ENCODE measurements at places on chromosomes 4 and X.
A peak's percentile ranks its signal among the peaks of the same experiment; 100 is the strongest.

DNA sequence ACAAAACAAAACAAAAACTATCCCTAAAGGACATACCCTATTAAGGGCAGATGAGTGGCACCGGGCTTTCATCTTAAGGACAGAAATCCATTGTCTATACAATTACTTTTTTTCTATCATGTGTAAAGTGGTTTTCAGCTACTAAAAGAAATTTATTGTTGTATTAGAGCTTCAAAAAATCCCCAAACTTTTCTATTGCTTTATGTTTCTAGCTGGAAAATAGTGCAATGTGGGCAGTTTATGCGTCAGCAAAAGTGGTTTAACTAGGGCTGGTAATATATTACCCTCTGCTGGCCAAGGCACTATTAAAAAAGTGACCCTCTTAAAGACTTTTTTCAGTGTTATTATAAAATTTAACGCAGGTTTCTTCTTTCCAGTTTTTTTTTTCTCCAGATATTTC, 15.5 kb upstream of the GPR82 start:
- DNase-seq: no peak

GRCh38 chrX:27336466-27337091, 126.6 kb downstream of the PPP4R3C start:
- peak; percentile 2 for DNase-seq

DNA sequence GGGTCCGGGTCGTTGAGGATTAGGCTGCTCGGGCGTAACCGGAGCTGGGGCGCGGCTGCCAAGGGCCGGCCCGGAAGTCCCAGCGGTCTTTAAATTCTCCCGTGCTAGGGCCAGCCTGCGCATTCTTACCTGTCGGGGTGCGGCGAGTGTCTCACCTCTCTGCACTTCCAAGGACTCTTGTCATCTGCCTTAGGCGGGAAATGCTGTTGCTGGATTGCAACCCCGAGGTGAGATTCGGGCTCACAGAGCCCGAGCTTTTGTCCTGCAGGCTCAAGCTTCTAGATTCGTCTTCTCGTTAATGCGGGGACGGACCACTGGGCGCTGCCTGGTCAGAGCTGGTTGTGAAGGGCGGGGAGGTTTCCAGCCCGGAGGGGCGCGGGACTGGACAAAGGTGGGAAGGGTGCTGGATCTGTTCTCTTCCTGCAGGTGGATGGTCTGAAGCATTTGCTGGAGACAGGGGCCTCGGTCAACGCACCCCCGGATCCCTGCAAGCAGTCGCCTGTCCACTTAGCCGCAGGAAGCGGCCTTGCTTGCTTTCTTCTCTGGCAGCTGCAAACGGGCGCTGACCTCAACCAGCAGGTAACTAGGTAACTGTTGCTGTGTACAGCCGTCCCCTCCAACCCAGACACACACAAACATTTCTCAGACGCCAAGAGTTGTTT, at the start of gene ANKRD37:
ANKRD37 (plus strand) TSS at position 118 of the 662 bp plus-strand sequence; CDS start at position 201, 83 bp downstream.
- no peak for DNase-seq

GRCh38 chrX:46791927-46792809, 33.2 kb upstream of the SLC9A7 start:
- DNase-seq: peak; percentile 93

DNA sequence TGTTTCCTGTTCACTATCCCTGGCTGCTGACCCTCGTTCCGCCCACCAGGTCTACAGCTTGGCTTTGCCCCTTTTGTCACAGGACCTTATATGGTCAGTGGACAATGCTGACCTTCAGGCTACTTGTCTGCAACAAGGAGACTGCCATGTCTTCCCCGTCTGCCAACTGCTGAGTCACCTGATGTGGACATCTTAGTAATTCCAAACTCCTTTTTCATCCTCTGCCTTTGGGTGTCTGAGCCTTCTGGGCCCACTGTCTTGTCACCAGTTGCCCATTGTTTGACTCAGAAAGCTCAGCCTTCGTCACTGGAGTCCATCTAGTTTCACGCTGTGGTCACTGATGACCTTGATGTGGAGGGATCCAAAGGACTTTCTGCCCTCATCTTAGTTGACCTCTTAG, 30.2 kb downstream of the GPRIN3 start:
- DNase-seq: no peak

- no peak for DNase-seq
Observed at GRCh38 chr4:25160714-25161592, 704 bp upstream of the SEPSECS start.

DNA sequence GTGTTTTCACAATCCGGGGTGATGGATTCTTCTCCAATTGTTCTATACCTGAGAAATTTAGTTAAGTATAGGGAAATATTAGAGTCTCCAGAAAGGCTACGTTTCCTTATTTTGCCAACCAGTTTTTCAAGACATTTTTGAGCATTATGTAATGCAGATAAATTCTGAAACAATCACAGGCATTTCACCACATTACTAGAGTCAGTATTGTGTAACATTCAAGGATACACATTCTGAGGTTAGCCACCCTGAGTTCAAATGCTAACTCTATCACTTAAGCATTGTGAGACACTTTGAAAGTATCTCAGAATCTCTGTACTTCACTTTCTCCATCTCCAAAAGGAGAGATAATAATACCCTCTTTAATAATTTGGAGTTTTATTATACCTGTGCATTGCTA, 10.6 kb downstream of the SULT1B1 start:
- DNase-seq: peak; percentile 65

DNA sequence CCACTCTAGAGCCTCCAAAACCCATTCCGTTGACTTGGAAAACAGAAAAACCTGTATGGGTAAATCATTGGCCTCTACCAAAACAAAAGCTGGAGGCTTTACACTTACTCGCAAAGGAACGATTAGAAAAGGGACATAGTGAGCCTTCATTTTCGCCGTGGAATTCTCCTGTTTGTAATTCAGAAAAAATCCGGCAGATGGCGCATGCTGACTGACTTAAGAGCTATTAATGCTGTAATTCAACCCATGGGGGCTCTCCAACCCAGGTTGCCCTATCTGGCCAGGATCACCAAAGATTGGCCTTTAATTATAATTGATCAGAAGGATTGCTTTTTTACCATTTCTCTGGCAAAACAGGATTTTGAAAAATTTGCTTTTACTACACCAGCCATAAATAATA, 60.8 kb downstream of the ZNF732 start:
- no peak for DNase-seq

- DNase-seq: no peak
Observed at GRCh38 chr4:187179086-187180058, 455.7 kb upstream of the FAT1 start.

- DNase-seq: peak; percentile 25
Observed at GRCh38 chrX:136204571-136204970, 46.6 kb downstream of the MAP7D3 start.

- peak; percentile 22 for DNase-seq
Observed at GRCh38 chr4:11183356-11183740, 245.3 kb downstream of the HS3ST1 start.

DNA sequence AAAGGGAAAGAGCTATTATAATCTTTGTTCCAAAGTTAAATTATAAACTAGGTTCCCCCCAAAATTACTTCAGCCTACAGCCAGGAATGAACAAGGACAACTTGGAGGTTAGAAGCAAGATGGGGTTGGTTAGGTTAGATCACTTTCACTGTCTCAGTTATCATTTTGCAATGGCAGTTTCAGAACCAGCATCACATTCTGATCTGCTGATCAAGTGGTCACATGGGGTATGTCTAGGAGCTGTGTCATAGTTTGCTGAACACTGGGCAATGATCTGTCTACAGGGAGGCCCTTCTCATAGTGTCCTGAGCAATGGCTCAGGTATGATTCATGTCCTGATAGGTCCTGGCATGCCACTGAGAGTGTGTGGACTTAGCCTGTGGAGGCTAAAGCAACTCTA, 41.6 kb upstream of the XIAP start:
- no peak for DNase-seq

DNA sequence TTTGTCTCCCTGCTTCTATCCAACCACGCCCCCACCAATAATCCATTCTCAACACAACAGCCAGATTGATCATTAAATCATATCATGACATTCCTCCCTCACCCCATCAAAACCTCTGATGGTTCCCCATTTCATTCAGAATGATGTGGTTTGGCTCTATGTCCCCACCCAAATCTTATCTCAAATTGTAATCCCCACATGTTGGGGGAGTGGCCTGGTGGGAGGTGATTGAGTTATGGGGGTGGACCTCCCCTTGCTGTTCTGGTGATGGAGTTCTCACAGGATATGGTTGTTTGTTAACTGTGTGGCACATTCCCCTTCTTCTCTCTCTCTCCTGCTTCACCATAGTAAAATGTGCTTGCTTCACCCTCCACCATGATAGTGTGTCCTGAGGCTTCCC, 23.3 kb downstream of the TRMT2B start:
- DNase-seq: no peak

DNA sequence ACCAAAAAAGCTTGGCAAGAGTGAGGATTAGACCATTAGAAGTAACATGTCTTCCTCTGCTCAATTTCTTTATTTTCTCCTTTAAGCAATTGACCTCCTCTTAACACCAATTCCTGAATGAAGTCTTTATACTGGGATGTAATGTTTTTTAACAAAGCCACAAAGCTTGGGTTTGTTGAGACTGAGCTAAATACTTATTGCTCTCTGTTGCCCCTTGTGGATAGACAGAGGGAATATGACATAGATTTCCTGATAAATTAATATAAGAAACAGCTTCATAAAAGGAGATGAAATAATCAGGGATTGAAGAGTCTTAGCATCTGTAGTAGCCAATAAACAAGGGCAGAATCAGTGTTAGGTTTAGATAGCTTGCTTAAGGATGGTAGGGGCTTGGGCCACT, 57.6 kb downstream of the CCDC160 start:
- no peak for DNase-seq

DNA sequence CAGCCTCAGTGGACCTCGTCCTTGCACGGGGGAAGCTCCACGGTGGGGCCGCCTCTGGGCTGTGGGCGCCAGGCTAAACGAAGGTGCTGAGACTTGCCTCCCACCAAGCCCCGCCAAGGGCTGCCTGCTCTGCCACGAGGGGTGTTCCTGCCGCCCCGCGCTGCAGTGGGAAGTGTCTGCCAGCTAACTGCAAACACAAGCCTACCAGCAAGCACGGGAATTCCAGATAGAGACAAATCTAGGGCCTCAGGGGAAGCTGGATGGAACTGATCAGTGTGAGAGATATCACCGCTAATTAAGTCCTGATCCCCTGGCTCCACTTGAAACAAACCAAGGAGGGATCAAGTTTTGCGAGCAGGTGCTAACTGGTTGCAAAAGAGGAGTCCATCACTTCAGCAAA, 181.6 kb upstream of the LEF1 start:
- no peak for DNase-seq

DNA sequence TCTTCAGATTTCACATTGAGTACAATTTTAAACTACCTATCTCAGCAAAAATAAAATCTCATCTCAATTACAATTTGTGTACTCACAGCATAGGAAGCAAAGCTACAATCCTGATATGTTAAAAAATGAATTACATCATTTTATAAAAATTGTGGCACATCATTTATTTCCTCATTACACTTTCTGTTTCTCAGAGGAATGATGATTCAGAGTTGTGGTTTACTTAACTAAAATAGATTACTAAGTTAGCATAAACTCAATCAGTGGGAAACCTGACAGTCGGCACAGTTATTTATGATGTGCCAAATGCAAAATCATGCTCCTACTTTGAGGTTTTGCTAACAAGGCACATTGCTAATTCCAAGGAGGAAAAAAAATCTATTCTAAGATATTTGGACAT, 325.0 kb downstream of the FBXO8 start:
- DNase-seq: peak; percentile 61

DNA sequence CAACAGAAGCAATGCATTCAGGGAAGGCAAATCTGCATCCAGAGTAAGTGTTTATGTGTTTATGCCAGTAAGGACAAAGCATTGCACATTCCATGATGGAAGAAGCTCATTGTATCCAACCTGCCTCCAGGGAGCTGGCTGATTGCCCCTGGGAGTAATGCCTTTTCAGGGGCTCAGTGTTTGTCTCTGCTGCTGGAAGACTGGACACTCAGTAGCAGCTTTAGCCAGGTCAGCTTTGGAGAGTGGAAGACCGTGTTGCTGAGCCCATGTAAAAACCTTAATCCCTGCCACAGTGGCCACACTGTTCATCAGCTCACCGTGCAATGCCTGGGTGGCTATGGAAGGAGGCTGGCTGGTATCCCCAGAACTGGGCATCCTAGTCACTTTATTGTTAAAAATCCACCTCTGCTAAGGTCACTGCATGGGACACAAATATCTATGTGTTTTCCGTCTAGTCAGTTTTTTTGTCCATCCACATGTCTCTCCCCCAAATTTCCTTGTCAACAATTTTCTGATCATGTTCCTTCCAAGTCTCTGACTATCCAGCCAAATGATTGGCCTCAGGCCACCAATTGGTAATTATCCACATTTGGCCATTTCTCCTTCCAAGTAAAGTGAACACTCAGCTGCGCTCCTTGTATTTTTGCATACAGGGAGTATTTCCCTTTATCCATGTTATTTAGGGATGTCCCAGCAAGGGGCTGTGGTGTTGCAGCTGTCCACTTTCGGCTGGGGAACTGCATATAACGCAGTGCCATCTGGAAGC, 2044.5 kb upstream of the AGA start:
- DNase-seq: no peak

DNA sequence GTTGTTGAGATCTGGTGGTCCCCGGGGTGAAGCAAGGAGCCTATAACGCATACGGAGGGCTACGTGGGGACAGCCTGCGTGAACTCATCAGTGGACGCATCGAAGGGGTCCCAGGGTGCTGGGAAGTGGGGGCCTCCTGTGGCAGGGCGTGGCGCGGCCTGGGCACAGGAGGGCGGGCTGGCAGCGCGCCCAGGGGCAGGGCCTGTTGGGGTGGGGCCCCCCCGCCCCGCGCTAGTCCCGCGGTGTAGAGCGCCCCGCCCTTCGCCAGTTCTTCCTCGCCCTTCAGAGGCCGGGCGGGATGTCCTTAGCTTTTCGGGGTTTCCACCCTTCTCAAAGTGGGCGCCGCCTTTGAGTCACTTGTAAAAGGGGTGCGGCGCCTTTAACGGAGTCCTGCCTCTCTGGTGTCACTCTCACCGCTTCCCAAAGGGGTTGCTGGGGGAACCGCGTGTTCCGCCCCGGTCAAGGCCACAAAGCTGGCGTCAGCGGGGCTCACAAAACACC, 632 bp downstream of the PLP2 start:
- peak; percentile 31 for DNase-seq

DNA sequence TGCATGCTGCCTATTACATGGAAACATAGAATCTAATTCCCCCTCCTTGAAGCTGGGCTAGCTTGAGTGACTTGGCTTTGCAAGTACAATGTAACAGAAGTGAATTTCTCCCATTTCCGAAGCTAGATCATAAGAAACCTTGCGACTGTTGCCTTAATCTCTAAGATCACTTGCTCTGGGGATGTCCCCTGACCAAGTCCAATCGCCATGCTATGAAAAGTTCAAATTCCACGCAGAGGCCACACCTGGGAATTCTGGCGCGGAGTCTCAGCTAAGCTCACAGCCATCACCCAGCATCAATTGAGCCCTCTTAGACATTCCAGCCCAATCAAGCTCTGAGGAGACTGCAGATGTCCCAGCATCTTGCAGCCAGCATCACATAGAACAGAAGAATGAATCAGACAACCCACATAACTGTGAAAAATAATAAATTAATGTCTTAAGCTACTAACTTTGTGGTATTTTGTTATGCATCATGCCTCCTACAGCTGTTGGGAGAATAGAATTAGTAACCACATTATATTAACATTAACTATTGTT, 27.0 kb downstream of the GPM6A start:
- DNase-seq: no peak

GRCh38 chrX:136879001-136879687, 1.4 kb downstream of the RBMX start:
- peak; percentile 12 for DNase-seq

Data from fibroblast of skin of abdomen (primary cell).